T47D (cell line): ENCODE measurements at places on chromosomes 2 and 18.

DNA sequence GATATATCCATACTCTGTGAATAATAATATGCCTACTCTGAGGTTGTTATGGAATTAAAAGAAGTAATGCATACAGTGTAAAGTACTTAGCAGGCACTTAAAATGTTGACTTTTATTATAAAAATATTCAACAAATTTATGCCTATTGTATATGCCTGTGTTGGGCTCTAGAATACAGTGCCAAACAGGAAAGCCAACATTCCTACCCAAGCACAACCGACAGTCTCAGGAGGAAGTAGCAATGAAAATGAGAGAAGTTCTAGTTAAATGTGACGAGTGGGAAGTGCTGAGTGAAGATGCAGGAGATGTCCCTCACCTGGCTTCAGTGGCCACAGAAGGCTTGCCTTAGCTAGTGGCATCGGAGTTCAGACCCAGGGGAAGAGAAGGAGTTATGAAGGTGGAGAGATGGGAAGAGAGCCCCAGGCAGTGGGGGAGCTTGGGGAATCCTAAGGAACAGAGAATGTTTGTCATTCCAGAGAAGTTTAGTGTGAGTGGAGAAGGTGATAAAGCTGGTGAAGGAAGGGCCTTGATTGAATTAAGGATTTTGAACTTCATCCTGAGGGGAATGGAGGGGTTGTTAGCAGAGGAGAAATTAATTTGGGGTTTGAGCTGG, 105.4 kb upstream of the CNGA3 start:
- peak; percentile 74 for DNase-seq

GRCh38 chr2:163592954-163593622, 142.7 kb downstream of the FIGN start:
- no peak for DNase-seq

DNA sequence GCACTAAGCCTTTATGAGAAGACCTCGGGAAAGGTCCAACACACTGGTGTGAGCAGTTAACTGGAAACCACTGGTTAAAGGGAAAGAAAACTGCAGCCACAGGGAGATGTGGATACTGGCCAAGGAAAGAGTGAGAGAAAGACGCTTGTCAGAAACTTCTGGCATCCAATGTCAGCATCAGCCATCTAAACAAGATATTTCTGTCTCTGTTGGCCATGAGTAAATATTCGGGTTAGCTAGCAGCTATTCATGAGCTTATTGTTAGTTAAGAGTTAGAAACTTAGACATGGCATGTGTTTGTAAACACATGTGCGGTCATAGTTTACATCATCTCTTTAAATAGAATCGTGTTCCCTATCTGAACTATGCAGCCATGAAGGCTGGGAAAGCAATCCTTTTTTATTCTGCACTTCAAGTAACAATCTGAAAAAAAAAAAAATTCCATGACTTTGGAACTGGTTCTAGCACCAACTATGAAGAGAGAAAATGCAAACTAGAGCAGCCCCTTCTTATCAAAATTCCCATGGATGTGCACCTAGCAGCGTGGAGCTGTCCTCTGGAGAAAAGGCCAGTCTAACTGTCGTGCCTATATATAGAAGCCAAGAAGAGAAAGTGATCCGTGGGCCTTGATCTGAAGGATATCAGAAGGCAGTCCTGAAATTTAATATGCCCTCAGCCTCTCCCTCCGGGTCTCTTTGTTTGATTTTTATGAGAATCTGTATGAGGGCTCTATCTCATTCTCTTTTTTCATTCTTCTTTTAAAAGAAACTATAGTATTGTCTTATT, 84.0 kb upstream of the RFX8 start:
- DNase-seq, result no peak

DNA sequence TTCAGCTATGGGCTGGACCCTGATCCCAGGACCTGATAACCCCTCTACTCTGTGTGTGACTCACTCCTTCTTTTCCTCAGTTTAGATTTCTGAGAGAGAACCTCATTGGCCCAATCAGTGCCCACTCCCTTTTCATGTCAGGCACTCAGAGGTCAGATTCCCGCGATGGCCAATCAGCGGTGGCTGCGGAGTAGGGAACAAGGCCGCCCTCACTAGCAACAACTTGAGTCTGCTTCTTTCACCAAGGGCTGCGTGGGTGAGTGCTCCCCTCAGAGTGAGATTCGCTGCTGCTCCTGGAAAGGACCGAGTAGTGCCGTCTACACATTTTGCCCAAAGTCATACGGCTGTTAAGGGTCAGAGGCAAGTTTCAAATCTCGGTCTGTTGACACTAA, 34.7 kb downstream of the NPPC start:
- DNase-seq, result no peak

DNA sequence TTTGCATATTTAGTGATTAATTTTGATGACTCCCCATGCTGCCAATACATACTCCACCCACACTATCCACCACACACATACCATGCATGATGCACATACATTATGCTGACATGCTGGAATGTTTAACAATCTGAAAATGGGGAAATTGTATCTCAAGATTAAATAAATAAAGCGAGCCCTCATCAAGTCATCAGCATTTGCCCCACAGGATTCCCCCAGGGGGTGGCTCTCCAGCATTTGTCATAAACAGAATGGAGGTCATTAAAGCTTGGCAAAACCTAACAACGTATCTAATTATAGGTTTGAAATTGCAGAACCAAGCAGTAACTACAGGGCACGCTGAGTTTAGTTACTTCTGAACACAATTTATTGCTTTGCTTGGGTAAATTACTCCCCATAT, 141.2 kb upstream of the TACR1 start:
- no peak for DNase-seq
